ENCODE measurements at places on chromosomes 4 and X.

- H3K4me3 ChIP-seq: no peak overlapping the region
- no peaks in the 10 kb centered on the region for H3K4me1 ChIP-seq
- no peaks in the 10 kb centered on the region for H3K27me3 ChIP-seq
- no peak for DNase-seq
- no peak overlapping the region for H3K27ac ChIP-seq
Measured at GRCh38 chr4:54967289-54967688, 158.1 kb downstream of the KDR start.

- H3K4me1 ChIP-seq: no peaks in the 10 kb centered on the region
- no peak overlapping the region for H3K4me3 ChIP-seq
- H3K36me3 ChIP-seq: no peaks in the 10 kb centered on the region
- H3K27me3 ChIP-seq: no peaks in the 10 kb centered on the region
- no peak for DNase-seq
- no peak overlapping the region for H3K27ac ChIP-seq
Measured at GRCh38 chrX:54093571-54093970, 49.3 kb upstream of the PHF8 start.

- H3K36me3 ChIP-seq: no peaks in the 10 kb centered on the region
- H3K4me3 ChIP-seq: no peak overlapping the region
Measured at GRCh38 chr4:177265729-177266128, 43.9 kb upstream of the NEIL3 start.

- no peak overlapping the region for H3K4me3 ChIP-seq
- H3K36me3 ChIP-seq: no peaks in the 10 kb centered on the region
- no peak overlapping the region for H3K27ac ChIP-seq
- no peaks in the 10 kb centered on the region for H3K27me3 ChIP-seq
- no peak for DNase-seq
Measured at GRCh38 chr4:85446141-85446861, 28.6 kb upstream of the ARHGAP24 start.

GRCh38 chr4:143335979-143336780 lies 496 bp upstream of the GAB1 start:
- peaks cover 20% of the 10 kb centered on the region for H3K27me3 ChIP-seq
- DNase-seq: no peak
- no peak overlapping the region for H3K27ac ChIP-seq
- no peaks in the 10 kb centered on the region for H3K36me3 ChIP-seq

DNA sequence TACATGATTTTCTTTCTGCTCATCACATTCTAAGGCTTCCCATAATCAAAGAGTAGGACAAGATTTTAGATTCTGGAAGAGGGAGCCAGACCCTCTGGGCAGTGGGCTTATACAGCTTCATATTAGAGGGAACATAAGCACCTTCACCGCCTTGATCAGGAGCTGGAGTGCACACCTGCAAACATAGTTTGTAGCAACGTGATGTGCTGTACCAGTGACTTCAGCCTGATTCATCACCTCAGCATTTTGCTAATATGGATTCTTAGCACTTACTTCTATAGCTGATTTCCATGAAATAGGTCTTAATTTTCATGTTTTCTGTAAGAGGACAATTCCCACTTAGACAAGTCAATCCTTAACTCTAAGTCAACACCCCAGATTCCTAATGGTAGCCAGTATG lies 36.7 kb downstream of the PCDH18 start:
- no peaks in the 10 kb centered on the region for H3K4me1 ChIP-seq
- H3K27me3 ChIP-seq: no peaks in the 10 kb centered on the region
- no peak overlapping the region for H3K27ac ChIP-seq
- no peak overlapping the region for H3K4me3 ChIP-seq
- no peaks in the 10 kb centered on the region for H3K36me3 ChIP-seq

DNA sequence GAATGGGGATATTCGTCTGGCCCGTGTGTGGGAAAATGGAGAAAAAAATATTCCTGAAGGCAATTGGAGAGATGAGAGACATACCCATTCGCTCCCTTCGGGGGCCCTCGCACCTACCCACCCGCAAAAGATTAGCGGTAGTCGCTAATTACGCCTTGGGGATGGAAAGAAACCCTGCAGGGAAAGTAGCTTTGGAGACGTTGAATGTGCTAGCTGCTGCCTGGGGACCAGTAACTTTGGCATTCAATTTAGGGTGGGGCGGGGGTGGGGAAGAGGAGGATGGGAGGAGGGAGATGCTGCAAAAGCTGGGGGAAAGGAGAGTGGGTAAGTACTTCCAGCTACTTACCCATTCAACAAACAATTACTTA lies 407 bp upstream of the ZC4H2 start:
- no peaks in the 10 kb centered on the region for H3K4me1 ChIP-seq
- no peak for DNase-seq
- peak overlapping the region; percentile 67 for H3K4me3 ChIP-seq
- H3K27me3 ChIP-seq: no peaks in the 10 kb centered on the region
